Cortex of kidney (tissue), 1 donor: ENCODE measurements at places on chromosomes 3 and 15.

DNA sequence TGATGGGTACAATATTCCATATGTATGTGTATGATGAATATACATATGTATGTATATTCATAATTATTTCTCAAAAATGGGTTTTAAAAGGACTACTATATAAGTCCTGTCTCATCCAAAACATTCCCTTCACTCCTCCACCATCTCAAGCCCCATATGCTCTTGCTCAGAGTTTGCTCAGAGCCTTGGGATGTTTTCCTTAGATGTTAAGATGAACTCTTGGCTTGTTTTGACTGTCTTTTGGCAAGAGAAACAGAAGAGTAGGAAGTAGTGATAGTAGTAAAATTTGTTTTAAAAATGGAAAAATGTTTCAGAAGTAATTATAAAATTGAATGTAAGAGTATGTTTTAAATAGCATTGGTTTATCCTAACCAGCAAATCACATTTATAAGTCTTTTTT lies 6.2 kb upstream of the EPHA3 start:
- no peak for DNase-seq

DNA sequence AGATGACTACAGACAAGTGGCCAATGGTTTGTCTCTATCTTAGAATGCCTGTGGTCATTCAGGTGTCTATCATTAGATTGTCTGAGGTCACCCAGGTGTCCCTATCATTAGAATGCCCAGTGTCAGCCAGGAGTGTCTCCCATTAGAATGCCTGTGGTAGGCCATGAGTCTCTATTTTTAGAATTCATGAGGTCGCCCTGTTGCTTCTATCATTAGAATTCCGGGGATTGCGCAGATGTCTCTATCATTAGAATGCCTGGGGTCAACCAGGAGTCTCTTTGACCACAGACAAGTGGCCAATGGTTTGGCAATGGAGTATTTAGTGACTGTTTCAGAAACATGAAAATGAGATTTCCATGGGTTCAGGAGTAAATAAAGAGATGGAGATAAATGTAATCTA lies 7.6 kb downstream of the RTP2 start:
- no peak for DNase-seq

DNA sequence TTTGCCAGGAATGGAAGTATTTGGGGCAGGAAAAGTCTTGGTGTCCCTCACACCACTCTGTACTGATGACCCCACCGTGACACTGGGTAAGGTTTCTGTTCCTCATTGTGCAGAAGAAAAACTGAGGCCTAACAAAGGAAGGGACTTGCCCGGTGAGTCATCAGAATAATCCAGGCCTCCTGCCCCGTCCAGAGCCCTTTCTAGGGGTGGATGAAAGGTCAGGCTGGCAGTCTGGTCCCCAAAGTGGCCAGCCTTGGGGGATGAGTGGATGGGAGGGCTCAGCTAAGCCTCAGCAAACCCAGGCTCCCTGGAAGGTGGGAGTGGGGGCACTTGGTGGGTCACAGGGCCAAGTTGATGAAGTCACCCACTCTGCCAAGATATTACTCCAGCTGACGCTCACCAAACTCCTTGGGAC lies 2.3 kb upstream of the DNAH1 start:
- DNase-seq: no peak

GRCh38 chr3:58341376-58341775 lies 8.7 kb downstream of the PXK start:
- DNase-seq: no peak

GRCh38 chr3:56428667-56429066 lies 39.6 kb downstream of the ERC2 start:
- no peak for DNase-seq

DNA sequence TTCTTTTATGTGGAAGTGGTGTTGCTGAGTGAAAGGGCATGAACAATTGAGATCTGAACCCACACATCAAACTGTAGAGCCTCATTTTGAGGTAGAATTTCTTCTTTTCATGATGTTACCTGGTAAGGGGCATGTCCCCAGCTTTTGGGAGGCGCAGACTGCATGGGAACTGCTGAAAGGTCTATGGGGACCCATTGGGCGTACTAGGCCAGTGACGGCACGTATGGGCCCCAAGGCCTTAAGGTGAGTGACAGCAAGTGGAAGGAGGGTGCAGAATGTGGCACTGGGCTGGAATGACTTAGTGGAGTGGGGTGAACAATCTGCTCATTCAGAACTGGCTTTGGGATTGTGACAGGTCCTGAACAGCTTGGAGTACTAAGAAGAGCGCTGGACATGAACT lies 123.6 kb upstream of the RGMA start:
- DNase-seq: no peak

GRCh38 chr15:42371096-42371495 lies 11.8 kb downstream of the CAPN3 start:
- DNase-seq: no peak

DNA sequence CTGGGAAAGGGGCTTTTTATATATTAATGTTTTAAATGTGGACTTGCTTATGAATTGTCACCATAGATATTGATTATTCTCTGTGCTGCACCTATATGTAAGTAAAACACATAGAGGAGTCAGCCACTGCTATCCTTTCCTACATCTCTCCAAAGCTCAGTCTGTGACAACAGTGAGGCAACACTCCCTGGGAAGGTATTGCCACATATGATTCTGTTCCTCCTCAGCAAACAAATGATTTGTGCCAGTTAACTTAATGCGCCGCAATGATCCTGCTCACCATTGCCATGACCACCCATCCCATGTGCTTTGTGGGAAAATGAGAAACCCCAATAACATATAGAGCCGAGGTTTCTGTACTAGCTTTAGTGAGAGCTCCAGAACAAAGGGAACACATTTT lies 75.1 kb upstream of the FBN1 start:
- DNase-seq: no peak

DNA sequence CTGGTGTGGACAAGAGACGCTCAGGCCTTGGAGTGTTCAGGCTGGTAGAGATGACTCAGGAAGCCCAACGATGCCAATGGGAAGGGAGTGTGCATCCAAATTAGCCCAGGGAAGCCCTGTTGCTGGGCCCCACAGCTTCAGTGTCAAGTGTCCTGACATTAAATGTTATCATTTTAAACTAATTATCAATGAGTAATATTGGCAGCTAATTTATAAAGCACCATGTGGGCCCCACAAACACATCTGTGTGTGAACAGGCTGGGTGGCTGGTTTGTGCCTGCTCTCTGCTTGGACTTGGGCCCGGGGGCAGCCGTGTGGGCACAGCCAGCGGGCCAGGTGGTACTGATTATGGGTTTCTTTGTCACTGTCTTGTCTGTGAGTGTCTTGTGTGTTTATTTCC lies 15.0 kb downstream of the FBLN2 start:
- DNase-seq: no peak

GRCh38 chr3:135324301-135324700 lies 529.2 kb downstream of the EPHB1 start:
- no peak for DNase-seq

DNA sequence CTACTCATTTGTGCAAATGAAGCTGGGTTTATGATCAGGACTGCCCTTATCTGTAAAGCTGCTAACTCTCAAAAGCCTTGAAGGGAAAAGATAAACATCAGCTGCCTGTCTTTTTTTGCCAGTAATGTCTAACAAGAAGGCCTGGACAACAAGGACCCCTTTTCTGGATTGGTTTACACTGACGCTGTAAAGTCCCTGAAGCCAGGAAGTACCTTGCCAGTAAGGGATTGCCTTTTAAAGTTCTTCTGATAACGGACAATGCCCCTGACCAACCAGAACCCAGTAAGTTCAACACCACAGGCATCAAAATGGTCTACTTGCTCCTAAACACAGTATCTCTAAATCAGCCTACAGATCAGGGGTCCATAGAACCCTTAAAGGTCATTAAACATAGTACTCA lies 178.0 kb downstream of the PCCB start:
- no peak for DNase-seq

GRCh38 chr15:45110256-45110820 lies 3.6 kb downstream of the DUOX2 start:
- DNase-seq: no peak

GRCh38 chr15:63013052-63013808 lies 29.3 kb upstream of the TPM1 start:
- no peak for DNase-seq

- DNase-seq: no peak
Observed at GRCh38 chr15:31399544-31400171, 73.0 kb downstream of the KLF13 start.

DNA sequence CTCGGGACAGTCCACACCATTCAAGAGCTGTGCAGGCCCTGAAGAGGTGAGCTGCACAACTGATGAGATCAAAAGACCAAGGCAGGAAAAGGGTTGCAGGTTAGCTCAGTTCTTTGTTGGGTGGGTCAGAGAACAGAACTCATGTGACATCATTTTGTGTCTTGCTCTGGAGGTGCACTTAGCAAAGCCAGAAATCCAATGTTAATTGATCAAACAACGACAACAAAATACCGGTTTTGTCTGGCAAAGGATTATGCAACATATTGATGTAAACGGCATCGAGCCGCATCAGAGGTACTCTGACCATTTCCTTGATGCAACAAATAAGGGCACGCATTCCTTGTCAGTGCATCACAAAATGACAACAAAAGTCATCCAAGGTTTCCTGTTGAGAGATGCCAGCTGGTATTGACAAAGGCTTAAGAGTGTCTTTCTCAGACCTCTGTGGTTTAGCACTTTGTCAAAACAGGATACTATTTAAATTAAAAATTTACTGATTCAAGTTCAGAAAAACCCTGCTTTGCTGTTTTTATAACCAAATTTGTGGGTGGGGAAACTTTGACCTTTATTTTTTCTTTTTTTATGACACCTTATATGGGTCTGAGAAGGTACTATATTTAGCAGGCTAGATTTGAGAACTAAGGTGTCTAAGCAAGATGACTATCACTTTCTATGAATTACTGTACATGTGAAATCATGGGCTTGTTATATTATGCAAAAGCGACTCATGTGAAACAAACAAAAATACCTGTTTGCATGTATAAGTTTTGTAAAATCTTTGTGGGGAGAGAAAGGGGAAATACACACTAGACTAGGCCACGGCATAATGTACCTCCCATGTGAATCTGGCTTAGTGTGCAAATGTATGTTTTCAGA lies 496.1 kb downstream of the FOXP1 start:
- no peak for DNase-seq

GRCh38 chr15:88161636-88162035 lies 94.9 kb downstream of the NTRK3 start:
- no peak for DNase-seq

DNA sequence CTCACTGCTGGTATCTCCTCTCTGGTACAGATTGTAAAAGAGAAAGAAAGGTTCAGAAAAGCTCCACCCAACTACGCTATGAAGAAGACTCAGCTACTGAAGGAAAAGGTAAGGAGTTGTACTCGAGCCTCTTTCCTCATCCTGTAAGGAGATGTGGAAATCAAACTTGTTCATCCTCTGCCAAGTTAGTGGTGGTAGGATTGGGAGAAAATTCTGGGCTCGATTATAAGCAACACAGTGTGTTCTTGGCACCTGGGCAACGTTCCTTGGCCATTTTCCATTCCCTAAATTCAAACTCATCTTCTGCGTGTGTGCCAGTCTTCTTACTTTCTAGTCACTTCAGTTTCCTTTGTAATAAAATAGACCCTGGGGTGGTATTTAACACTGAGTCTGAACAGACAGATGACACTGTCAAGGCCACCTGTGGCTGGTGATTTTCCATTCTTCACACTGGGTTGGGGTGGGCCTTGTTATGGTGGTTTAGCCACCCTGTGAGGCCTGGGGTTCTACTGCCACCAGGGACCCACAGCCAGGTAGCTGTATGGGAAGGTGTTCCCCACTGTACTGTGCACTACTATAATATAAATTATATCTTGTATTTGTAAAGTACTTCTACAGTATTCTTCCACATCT lies 17.1 kb upstream of the ITPKA start:
- DNase-seq: no peak

- no peak for DNase-seq
Observed at GRCh38 chr3:73074781-73075180, 13.3 kb downstream of the EBLN2 start.

GRCh38 chr3:139361276-139361675 lies 17.5 kb downstream of the MRPS22 start:
- no peak for DNase-seq

DNA sequence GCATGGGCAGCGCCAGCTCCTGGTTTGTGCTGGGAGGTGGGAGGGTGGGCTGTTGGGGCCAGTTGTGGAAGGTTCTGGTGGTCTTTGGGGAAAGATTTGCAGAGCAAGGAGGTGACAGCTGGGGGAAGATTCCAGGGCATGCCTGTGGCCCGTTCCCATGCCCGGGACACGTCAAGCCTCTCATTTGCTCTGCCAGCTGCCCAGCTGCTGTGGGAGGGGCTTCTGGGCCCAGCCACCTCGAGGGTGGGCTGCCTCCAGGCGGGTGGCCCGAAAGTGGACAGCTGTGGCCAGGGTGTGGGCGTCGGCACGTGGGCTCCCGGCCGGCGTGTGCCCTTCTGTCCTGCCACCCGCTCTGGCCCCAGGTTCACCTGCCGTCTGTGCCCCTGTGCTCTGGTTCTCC lies 17.2 kb downstream of the PLXNA1 start:
- no peak for DNase-seq

DNA sequence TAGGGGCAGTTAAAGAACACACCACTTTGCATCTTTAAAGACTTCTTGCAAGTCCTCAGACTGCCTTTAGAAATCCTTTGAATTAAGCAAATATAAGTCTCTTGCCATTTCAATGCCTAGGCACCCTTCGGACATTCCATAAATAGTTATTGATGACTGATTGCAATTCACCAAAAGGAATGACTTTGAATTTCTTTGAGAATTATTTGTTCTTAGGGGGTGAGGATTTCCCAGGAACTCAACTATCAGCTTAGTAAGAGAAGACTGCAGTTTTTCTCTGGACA lies 495 bp upstream of the MYEF2 start:
- DNase-seq: no peak

DNA sequence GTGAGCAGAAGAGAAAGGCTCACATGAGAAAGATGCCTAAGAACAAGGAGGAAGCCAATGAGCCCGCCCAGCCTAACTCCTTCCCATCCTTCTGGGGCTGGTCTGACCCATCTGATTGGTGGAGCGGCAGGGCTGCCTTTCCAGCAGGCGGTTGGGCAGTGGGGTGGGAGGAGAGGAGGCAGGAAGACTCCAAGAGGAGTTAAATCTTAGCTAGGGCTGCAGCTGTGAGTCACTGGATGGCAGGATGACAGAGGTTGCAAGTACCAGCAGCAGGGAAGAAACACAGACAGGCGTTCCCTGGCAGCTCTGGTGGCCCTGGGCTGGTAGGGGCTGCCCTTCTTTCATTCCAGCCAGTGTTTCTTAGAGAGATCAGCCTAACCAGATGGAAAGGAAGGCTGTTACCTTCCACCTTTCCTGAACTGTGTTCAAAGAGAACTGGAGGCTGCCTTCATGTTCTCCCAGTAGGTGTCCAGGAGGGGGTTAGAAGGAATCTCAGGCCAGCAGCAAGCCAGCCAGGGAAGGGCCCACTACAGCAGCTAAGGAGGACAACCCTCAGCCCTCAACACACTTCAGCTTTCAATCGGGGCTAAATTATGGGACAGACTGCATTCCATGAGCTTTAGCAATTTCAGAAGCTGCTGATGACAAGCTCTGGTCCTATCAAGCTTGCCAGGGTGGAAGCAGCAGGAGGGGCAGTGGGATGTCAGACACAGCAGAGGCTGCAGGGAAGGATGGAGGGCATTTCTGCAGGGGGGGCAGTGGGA lies 50.3 kb downstream of the CHSY1 start:
- DNase-seq: no peak

GRCh38 chr3:109178708-109179107 lies 42.2 kb downstream of the C3orf85 start:
- DNase-seq: no peak
